Naive B cell (primary cell): ENCODE measurements at places on chromosomes 1 and 21. TPM values are rescaled to one million over a fixed set of nuclear protein-coding genes. Genes with fewer than 3 reads are reported as not detected.
A peak's percentile ranks its signal among the peaks of the same experiment; 100 is the strongest.

GRCh38 chr1:98314601-98315000, 346.9 kb upstream of the SNX7 start:
- DNase-seq: no peak
- H3K4me1 ChIP-seq: no peaks in the 10 kb centered on the region
- H3K27ac ChIP-seq: no peak overlapping the region
- H3K36me3 ChIP-seq: no peaks in the 10 kb centered on the region
- no peak overlapping the region for H3K4me3 ChIP-seq
- no peaks in the 10 kb centered on the region for H3K27me3 ChIP-seq

TRAF5 gene
- polyA plus RNA-seq: 59.7 TPM

DNA sequence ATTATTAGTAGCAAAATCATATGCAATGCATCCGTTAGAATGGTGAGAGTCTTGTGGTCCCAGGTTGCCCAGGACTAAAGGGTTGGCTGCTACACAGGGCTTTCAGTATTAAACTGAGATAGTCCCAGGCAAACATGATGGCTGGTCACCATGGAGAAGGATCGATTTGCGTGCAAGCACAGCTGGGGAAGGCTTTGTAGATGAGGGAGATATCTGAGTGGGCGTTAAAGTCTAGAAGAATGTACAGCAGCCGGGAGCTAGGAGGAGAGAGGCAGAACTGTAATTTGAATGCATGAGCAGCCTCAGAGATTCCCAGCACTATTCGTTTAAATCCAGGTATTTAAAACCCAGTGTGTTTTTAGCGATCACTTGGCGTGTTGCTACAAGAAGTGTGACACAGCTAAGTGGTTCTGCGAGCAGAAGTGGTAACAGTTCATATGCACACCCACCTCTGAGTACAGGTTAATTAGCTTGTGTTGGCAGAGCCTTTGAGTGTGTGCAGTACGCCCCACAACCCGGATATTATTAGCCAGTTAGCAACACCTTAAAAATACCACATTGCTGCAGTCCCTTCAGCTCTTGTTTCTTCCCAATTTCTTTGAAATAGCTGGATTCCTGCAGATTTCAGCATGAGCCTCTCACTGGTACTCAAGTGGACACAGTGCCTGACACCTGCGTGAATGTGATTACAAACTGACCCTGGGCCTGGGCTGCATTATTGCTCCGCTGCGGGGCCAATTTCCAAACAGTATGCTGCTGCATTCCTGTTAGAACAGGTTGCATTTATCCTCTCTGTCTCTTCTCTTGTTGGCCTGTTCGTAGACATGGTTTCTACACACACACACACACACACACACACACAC, 67.2 kb upstream of the SCAF4 start:
- no peak overlapping the region for H3K27ac ChIP-seq
- no peak for DNase-seq
- peaks cover 7% of the 10 kb centered on the region for H3K4me1 ChIP-seq
- no peak overlapping the region for H3K4me3 ChIP-seq
- no peaks in the 10 kb centered on the region for H3K36me3 ChIP-seq

- H3K36me3 ChIP-seq: no peaks in the 10 kb centered on the region
- H3K4me3 ChIP-seq: no peak overlapping the region
- no peak overlapping the region for H3K27ac ChIP-seq
- H3K27me3 ChIP-seq: peaks cover 73% of the 10 kb centered on the region
- no peak for DNase-seq
- H3K4me1 ChIP-seq: no peaks in the 10 kb centered on the region
Observed at GRCh38 chr1:156648951-156649350, 7.0 kb downstream of the BCAN start.

- no peaks in the 10 kb centered on the region for H3K36me3 ChIP-seq
- DNase-seq: no peak
- H3K4me3 ChIP-seq: no peak overlapping the region
- peaks cover 10% of the 10 kb centered on the region for H3K27me3 ChIP-seq
Observed at GRCh38 chr1:208654241-208654640, 410.1 kb upstream of the PLXNA2 start.

- H3K27me3 ChIP-seq: no peaks in the 10 kb centered on the region
- H3K4me1 ChIP-seq: no peaks in the 10 kb centered on the region
- DNase-seq: no peak
Observed at GRCh38 chr21:33510826-33511225, 19.3 kb upstream of the DNAJC28 start.

DNA sequence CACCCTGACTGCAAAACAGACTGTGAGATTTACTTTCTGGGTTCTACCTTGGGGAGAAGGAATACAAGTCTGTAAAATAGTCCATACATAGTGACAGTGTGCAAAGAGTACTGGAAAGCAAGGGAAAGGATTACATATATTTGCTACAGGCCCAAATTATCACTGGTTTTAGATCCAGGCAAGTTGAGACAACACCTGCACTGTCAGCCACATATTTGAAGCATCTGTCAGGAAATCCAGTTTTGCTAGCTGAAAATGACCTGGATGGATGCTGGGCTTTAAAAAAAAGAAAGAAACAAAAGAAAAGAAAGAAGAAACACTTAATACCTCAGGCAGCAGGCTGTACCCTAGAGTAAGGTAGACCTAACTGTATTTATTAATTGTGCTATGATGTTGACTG, 23.9 kb upstream of the SPRR2G start:
- no peak for DNase-seq
- H3K27ac ChIP-seq: no peak overlapping the region
- no peak overlapping the region for H3K4me3 ChIP-seq
- H3K36me3 ChIP-seq: no peaks in the 10 kb centered on the region
- no peaks in the 10 kb centered on the region for H3K4me1 ChIP-seq

GRCh38 chr1:31745096-31745945, 18.8 kb downstream of the ADGRB2 start:
- DNase-seq: no peak
- H3K27me3 ChIP-seq: peaks cover 13% of the 10 kb centered on the region
- no peak overlapping the region for H3K4me3 ChIP-seq
- no peaks in the 10 kb centered on the region for H3K36me3 ChIP-seq
- H3K27ac ChIP-seq: no peak overlapping the region

DNA sequence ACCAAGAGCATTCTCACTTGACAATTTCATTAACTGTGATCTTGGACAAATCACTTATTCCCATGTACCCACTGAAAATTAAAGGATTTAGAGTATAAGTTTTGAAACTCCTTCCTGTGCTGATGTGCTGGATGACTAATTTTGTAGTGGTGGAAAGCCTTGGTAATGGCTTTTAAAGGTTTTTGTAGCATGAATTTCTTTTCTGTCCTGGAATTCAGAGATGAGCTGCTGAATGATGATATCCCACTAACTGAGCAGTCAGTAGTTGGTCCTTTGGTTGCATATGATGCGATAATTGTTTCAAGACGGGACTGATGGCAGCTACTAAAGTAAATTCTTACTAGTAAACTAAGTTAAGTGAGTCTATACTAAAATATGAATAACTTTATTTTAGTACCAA, 5.2 kb downstream of the RPL5 start:
- H3K4me1 ChIP-seq: peaks cover 40% of the 10 kb centered on the region
- DNase-seq: no peak
- H3K36me3 ChIP-seq: peaks cover 23% of the 10 kb centered on the region

- no peak overlapping the region for H3K27ac ChIP-seq
- no peak overlapping the region for H3K4me3 ChIP-seq
- H3K27me3 ChIP-seq: peaks cover 20% of the 10 kb centered on the region
- no peaks in the 10 kb centered on the region for H3K4me1 ChIP-seq
Observed at GRCh38 chr1:167511374-167511986, 6.8 kb downstream of the CD247 start.

DNA sequence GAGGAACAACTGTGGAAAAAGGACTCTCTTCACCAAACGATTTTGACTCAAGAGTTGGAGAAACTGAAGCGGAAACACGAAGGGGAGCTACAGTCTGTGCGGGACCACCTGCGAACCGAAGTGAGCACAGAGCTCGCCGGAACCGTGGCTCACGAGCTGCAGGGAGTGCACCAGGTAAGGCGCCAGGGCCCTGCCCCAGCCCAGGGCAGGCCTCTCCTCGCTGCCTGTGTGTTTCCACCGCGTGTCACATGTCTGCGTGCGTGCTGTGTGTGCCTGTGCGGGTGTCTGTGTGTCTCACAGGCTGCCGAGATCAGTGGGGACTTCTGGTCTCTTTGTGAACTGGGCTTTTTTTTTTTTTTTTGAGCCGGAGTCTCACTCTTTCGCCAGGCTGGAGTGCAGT, 43.0 kb downstream of the PCNT start:
- no peak overlapping the region for H3K4me3 ChIP-seq
- H3K27ac ChIP-seq: peak overlapping the region; percentile 63
- no peaks in the 10 kb centered on the region for H3K27me3 ChIP-seq
- peaks cover 20% of the 10 kb centered on the region for H3K4me1 ChIP-seq

DNA sequence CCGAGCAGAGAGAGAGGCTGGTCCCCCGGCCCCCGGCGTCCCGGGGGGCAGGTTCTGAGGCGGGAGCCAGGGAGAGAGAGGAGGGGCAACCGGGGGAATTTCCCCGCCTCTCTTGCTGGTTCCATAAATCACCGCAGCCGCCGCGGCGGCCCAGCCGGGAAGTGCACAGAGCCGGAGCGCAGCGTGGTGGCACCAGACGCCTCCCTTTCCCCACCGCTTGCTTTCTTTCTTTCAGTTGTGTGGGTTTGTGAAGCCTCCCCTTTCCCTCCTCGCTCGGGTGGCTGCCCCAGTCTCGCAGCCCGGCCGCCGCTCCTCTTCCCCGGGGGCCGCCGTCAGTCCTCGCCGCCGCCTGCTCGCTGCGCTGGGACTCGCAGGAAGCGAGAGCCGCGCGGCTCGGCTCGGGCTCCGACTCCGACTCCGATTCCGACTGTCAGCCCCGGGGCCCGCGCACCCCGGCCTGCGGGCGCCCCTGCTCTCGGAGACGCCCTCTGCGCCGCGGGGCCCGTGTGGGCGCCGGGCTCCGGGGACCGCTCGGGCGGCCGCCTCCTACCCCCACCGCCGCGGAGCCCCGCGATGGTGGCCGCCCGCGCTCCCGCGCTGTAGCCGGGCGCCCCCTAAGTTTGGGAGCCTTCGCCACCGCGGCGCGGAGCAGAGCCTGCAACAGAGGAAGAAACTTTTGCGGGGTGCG, at the start of gene CACHD1:
TSS of gene CACHD1 (plus strand) at position 153 of the 688 bp plus-strand sequence. CDS start 616 bp downstream, outside the sequence.
- H3K4me1 ChIP-seq: peaks cover 17% of the 10 kb centered on the region
- H3K27ac ChIP-seq: no peak within 1 kb of the TSS
- peak within 1 kb of the TSS; percentile 76 for H3K4me3 ChIP-seq
- peak; percentile 25 for DNase-seq
- peaks cover 19% of the 10 kb centered on the region for H3K36me3 ChIP-seq

KIFAP3 gene
- 0.47 TPM for polyA plus RNA-seq

DNA sequence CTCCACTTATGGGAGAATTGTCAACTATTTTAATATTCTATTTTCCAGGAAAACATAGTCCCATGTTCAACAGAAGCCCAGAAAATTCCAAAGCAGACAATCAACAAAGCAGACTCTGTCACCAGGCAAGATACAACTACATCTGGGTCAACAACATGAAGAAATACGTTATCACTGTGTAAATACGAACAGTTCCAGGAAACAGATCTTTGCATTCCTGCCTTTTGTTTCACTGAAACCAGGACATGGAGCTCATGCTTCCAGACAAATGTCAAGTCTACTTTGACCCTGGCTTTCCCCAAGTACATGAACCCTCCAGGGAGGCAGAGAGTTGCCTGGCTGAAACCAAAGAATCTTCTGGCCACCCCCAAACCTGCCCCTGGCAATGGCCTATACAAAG, 106.7 kb downstream of the SETD4 start:
- H3K27me3 ChIP-seq: peaks cover 17% of the 10 kb centered on the region
- H3K4me3 ChIP-seq: no peak overlapping the region
- no peaks in the 10 kb centered on the region for H3K36me3 ChIP-seq
- no peak overlapping the region for H3K27ac ChIP-seq
- DNase-seq: no peak

GRCh38 chr1:214801191-214801590, 198.2 kb downstream of the CENPF start:
- no peak for DNase-seq
- H3K27me3 ChIP-seq: no peaks in the 10 kb centered on the region
- H3K27ac ChIP-seq: no peak overlapping the region

OR2T33 gene
- not detected for polyA plus RNA-seq

DNA sequence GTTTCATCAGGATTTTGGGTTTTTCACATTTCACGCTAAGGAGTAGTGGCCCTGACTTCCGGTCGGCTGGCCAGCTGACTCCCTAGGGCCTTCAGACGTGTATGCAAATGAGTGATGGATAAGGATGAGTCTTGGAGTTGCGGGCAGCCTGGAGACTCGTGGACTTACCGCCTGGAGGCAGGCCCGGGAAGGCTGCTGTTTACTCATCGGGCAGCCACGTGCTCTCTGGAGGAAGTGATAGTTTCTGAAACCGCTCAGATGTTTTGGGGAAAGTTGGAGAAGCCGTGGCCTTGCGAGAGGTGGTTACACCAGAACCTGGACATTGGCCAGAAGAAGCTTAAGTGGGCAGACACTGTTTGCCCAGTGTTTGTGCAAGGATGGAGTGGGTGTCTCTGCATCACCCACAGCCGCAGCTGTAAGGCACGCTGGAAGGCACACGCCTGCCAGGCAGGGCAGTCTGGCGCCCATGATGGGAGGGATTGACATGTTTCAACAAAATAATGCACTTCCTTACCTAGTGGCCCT, 23.1 kb upstream of the TNFRSF1B start:
- peak overlapping the region; percentile 79 for H3K4me3 ChIP-seq
- no peaks in the 10 kb centered on the region for H3K27me3 ChIP-seq
- H3K27ac ChIP-seq: peak overlapping the region; percentile 95
- H3K4me1 ChIP-seq: peaks cover 68% of the 10 kb centered on the region
- H3K36me3 ChIP-seq: no peaks in the 10 kb centered on the region
- no peak for DNase-seq

DNA sequence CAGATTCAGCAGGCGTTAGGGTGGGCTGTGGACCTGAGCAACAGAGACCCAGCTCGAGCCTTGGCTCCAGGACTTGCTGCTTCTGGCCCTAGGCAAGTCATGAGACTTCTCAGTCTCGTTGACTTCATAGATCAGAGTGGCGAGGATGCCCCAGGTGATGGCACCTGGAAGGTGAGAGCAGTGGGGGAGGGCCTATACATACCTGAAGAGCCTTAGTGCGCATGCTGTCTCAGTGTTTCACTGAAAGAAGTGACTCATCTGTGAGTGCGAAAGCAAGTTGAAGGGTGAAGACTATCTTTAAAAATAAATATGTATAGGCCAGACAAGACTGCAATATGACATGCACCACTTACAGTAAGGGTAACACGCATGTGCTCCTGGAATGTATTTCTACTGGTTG, 10.1 kb downstream of the PLEKHA6 start:
- no peak overlapping the region for H3K27ac ChIP-seq
- no peak overlapping the region for H3K4me3 ChIP-seq
- no peaks in the 10 kb centered on the region for H3K36me3 ChIP-seq
- no peak for DNase-seq

DNA sequence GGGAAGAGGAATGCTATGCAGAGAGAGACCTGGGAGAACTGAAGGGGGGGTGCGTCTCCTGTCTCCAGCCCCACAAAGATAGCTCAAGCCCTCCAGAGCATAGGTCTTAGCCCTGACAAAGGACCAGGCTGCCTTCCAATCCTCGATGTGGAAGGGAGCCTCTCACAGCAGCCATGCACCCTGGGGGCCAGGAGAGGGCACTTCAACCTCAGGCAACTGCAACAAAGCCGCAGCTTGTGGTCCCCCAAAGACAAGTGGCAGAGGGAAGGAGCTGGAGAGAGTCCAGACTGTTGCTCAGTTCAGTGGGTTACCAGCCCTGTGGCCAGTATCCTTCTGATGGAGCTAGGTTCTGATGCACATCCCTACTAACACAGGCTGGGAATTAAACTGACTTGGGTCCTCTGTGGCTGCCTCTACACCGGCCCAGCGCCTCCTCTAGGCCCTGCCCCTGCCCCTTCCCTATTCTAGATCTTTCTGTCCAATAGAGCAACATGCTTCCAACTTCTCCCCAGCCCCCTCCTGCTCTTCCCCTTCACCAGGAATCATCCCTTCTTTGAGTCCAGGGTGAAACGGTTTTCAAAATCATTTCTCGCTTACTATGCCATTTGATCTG, 100.7 kb upstream of the SPATA6 start:
- DNase-seq: peak; percentile 5
- H3K27ac ChIP-seq: no peak overlapping the region
- peaks cover 7% of the 10 kb centered on the region for H3K27me3 ChIP-seq
- no peak overlapping the region for H3K4me3 ChIP-seq
